AG08396 (cell line): ENCODE measurements at places on chromosomes 2 and 18.

- peak; percentile 61 for DNase-seq
These were observed 6.9 kb upstream of the STAT1 start for GRCh38 chr2:191020742-191021381.

DNA sequence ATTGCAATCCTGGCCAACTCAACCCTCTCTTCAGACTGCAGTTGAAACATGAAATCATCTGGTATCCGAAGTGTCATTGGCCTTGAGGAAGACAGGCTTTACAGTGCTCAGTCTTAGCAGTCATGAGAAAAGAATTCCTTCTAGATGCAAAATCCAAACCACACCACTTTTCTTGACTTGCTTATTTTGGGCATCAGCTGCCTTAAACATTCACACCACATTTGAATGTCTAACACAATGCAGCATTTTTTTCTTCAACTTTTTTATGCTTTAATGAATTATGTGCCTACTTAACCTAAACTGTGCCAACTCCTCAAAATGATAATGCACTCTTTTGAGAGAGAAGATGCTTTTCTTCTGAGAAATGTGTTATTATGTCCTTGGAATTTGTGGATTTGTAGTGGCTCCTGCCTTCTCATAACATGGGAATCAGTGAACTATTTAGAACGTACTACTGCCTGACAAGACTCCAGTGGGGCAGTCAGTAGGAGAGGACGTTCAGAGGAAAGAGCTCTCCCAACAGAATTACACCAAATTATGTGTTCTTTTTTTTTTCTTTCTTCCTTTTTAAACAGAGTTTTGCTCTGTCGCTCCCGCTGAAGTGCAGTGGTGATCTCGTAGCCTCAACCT, 3.2 kb upstream of the FAM98A start:
- DNase-seq: peak; percentile 36

DNA sequence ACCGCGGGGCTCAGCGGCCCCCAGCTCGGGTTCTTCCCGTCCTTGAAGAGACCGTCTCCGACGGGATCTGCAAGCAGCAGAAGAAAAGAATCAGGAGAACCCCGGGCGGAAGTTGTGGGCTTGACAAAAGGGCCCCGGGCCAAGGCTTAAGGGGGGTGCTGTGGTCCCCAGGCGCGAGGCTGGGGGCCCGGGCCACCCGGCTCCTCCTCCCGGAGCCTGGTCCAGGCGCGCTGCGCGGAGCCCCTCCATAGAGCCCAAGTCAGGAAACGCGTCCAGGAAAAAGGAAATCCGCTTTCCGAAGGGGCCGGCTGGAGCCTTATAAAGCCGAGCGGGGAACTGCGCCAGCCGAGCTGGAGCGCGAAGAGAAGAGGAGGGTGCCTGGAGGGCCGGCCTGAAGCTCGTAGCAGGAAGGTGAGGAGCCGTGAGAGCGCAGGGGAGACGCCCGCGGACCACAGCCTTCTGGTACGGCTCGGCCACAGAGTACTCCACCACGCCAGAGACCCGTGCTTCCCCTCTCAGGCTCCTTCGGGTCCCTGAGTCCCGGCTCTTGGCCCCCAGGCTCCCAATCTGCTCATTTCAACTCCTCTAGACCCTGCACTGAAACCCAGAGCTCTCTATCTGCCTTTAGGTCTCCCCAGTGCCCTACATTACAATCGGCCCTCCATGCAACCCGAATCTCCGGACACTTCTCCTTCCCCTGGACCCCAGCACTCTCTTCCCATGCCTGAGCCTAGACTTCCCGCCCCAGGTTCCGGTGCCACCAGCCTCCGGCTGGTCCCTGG, 554 bp downstream of the FEV start:
- DNase-seq: no peak

GRCh38 chr2:33458248-33458819, 18.1 kb upstream of the RASGRP3 start:
- DNase-seq: no peak

- no peak for DNase-seq
These were observed 151.4 kb downstream of the TWIST2 start for GRCh38 chr2:238999291-238999741.

DNA sequence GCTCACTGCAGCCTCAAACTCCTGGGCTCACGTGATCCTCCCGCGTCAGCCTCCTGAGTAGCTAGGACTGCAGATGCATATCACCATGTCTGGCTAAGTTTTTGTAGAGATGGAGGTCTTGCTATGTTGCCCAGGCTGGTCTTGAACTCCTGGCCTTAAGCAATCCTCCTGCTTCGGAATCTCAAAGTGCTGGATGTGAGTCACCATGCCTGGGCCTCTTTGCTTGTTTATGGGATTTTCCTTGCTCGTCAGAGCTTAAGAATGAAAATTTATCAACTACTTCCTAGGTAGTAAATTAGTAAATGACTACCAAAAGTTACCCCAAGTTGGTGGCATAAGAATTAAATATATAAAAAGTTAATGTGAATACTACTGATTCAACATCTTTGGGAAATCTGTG, 51.0 kb downstream of the ACTR3 start:
- DNase-seq: no peak

- DNase-seq: peak; percentile 28
These were observed 454.1 kb downstream of the MEIS1 start for GRCh38 chr2:66888791-66889631.

DNA sequence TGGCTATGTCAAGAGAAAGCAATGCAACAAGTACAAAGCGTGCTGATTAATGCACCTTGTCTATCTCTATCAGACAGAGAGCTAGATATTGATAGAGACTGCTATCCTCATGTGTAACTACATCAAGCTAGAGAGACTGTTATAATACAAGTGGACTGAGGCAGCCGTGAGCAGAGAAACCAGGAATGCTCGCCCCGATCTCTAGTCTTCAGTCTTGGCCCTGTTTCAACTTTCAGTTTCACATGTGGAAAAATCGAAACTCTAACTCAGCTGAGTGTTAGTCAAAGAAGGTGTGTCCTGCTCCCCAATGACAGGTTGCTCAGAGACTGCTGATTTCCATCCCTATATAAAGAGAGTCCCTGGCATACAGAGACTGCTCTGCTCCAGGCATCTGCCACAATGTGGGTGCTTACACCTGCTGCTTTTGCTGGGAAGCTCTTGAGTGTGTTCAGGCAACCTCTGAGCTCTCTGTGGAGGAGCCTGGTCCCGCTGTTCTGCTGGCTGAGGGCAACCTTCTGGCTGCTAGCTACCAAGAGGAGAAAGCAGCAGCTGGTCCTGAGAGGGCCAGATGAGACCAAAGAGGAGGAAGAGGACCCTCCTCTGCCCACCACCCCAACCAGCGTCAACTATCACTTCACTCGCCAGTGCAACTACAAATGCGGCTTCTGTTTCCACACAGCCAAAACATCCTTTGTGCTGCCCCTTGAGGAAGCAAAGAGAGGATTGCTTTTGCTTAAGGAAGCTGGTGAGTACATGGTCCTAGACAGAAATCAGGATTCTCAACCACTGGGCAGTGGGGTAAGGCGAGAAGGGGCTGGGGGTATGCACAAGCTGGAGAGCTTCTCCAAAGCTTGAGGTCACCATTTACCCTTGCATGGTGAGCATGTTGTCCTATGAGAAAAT, at the start of gene RSAD2:
RSAD2 (plus strand) TSS at position 376 of the 903 bp plus-strand sequence; CDS start at position 400, 24 bp downstream.
- DNase-seq: peak; percentile 43

GRCh38 chr2:169583518-169583917, 633 bp upstream of the PPIG start:
- no peak for DNase-seq

- DNase-seq: no peak
These were observed 170.2 kb downstream of the PRKCE start for GRCh38 chr2:45821558-45822271.

GRCh38 chr2:162226836-162227235, 16.4 kb downstream of the FAP start:
- DNase-seq: no peak

- no peak for DNase-seq
These were observed 27.9 kb downstream of the PUM2 start for GRCh38 chr2:20322527-20323300.

DNA sequence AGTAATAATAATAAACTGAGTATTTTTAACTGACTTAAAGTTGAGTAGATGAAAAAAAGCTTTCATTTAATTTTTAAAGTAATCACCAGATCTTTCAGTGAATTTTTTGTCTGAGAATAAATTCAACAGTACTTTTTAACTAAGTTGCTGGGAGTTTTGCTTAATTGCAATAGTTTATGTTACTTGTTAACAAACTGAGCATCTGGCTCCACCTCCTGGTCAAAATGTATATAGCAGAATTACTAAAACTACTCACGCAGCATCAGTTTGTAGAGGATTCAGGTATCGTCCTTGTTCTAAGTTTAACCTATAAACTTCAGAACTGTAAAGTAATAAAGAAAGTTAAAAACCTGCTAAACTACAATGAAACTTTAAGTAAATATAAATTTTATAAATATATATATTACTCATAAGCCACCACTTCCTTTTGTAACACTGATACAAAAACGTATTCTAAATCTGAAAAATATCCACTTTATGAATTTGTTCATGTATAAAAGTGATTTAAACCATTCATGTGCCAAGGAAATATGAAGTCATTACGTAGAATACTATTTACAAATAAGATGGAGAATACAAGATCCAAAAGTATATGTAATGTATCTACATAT, 21.3 kb downstream of the NOL10 start:
- DNase-seq: peak; percentile 13

DNA sequence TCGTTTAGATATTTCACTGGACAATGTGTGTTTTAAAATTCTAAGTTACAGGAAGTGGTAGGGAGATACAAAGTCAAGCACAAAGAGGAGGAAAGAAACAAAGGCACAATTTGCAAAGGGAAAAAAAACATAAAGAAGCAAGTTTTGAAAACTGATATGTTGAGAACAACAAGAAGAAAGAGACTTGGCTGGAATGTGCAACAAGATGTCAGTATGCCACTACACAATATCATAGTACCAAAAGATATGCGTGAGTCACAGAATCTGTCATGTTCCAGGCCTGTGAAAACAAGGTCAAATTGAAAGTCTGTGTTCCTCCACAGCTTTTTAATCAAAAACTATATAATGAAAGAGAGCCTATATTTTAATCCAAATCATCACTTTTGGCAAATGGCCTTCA, 12.0 kb downstream of the EXOC6B start:
- DNase-seq: peak; percentile 29

- DNase-seq: no peak
These were observed 93.2 kb downstream of the MC4R start for GRCh38 chr18:60279391-60279790.

DNA sequence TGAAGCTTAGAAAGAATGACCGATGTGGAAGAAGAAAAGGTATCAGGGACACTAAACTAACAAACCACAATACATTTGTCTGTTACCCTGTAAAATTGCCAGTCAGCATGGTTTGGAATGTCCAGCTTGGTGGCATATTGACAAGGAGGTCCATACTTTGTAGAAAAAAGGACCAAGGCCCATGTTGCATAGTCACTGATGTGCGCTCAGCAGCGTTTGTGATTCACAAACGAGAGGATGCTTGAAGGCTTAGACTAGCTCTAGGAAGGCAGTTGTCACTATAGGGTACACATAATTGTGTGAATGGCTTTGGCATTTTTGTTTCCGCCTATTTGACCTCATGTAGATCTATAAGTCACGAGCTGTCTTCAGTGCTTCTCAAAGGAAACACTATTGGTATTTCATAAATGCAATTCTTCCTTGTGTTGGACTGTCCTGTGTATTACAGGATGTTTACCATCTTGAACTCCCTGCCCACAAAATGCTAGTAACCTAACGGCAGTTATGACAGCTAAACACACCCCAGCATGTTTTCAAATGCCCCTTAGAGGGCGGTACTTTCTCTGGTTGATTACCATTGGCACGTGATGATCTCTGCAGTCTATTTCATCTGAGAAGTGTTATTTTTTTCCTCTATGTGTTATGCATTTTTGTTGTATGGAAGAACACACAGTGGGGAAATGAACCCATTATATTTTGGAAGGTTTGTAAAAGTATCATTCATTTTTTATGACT, 304.2 kb downstream of the CYRIA start:
- no peak for DNase-seq

DNA sequence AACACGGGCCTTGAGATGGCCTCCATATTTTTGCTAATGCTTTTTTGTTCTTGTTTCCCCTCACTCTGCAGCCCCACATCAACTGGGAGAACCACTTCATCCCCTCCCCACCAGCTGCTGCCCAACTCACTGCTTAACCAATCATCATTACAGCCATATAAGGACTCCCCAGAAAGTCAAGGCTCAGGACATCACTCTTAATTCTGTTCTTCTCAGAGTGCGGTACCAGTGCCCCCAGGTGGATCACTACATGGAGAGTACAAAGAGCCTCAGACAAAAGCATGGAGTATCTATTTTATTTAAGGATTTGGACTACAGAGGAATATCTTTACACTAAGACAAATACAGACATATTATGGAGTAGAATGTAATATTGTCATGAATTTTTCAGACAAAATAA, 340.6 kb downstream of the PAX3 start:
- no peak for DNase-seq

DNA sequence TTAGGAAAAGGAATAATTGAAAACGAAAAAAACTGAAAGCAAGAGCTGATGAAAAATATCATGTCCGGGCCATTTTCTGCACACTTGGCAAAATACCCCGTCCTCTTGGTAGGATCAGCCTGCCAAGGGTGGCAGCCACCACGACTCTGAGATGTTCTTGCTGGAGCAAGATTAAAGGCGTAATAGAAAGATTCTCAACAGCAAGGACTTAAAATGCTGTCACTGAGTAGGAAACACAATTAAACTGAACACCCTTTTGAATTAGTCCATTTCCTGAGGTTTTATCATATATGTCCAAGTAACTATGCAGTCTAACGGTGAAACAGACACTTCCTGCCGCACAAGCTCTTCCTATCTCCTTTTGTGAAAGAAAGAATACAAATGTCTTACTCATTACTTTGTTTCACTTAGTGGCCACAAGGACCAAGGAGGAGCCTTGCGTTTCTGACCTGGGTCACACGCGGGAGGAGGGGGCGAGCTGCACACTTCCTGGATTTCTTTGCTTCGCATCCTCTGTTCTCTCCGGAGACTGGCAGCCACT, 222.7 kb downstream of the PIEZO2 start:
- peak; percentile 24 for DNase-seq

- DNase-seq: no peak
These were observed 555.1 kb downstream of the BCL11A start for GRCh38 chr2:59998324-59998723.

- no peak for DNase-seq
These were observed 34.8 kb downstream of the HAT1 start for GRCh38 chr2:171957061-171957460.
